ENCODE measurements at places on chromosomes 12 and 14. TPM values are rescaled to one million over a fixed set of nuclear protein-coding genes. Genes with fewer than 3 reads are reported as not detected.

The CLEC12A gene
- total RNA-seq, result not detected

The CCDC197 gene
- total RNA-seq, result not detected

The ERO1A gene
- 55.5 TPM for total RNA-seq

The CMA1 gene
- total RNA-seq, result not detected

The LUM gene
- total RNA-seq, result 0.29 TPM

The FBLN5 gene
- 6.1 TPM for total RNA-seq

The REC8 gene
- total RNA-seq, result 3.2 TPM

The EIF4B gene
- total RNA-seq, result 281 TPM

The E2F7 gene
- total RNA-seq, result 6.3 TPM

The EXOC3L4 gene
- 1.5 TPM for total RNA-seq

The ZBTB42 gene
- total RNA-seq, result 2.9 TPM

The CCDC196 gene
- total RNA-seq, result not detected

The TCL1B gene
- not detected for total RNA-seq

The OR6C2 gene
- not detected for total RNA-seq

The RFLNA gene
- total RNA-seq, result 0.24 TPM

The BMP4 gene
- total RNA-seq, result 1.6 TPM
